Smooth muscle cell of the umbilical artery (primary cell): ENCODE measurements at places on chromosomes 12 and 14. TPM values are rescaled to one million over a fixed set of nuclear protein-coding genes. Genes with fewer than 3 reads are reported as not detected.

KCNJ8 gene
- total RNA-seq = 1.8 and 6.2 TPM in 2 replicates

IRF9 gene
- total RNA-seq = 30.5 and 42.5 TPM in 2 replicates

MAP1LC3B2 gene
- 0.59 and 0.60 TPM in 2 replicates for total RNA-seq

NDRG2 gene
- 0.37 and 0.89 TPM in 2 replicates for total RNA-seq

EIF2B1 gene
- 49.9 and 66.2 TPM in 2 replicates for total RNA-seq

DPY19L2 gene
- total RNA-seq = 0.30 and 5.1 TPM in 2 replicates

CPNE6 gene
- not detected in 2 replicates for total RNA-seq

ATP2A2 gene
- 175 and 264 TPM in 2 replicates for total RNA-seq

OR4K13 gene
- total RNA-seq = not detected in 2 replicates

MGST1 gene
- 29.4 and 31.4 TPM in 2 replicates for total RNA-seq

DHRS7 gene
- total RNA-seq = 85.2 and 109 TPM in 2 replicates

CDK2 gene
- 6.2 and 13.4 TPM in 2 replicates for total RNA-seq

BBS10 gene
- total RNA-seq = 12.8 and 16.6 TPM in 2 replicates

TRIM9 gene
- total RNA-seq = under 0.01 and 0.14 TPM in 2 replicates

ARMH4 gene
- total RNA-seq = 11.3 and 13.5 TPM in 2 replicates

FKBP4 gene
- 64.1 and 100 TPM in 2 replicates for total RNA-seq

RAPGEF3 gene
- 4.2 and 6.1 TPM in 2 replicates for total RNA-seq

P2RX2 gene
- not detected in 2 replicates for total RNA-seq

CACNA2D4 gene
- not detected in 2 replicates for total RNA-seq
